ENCODE measurements at places on chromosomes 11 and 22. TPM values are rescaled to one million over a fixed set of nuclear protein-coding genes. Genes with fewer than 3 reads are reported as not detected.

Gene SAA4
- total RNA-seq: 0.43 TPM

Gene PIH1D2
- total RNA-seq: 3.3 TPM

Gene ZC3H12C
- total RNA-seq: 5.2 TPM

Gene CDC42BPG
- total RNA-seq: 4.1 TPM

Gene CBX6
- 20.9 TPM for total RNA-seq

Gene SIK3
- total RNA-seq: 4.1 TPM

Gene SEPTIN3
- 7.7 TPM for total RNA-seq

Gene PAMR1
- 0.43 TPM for total RNA-seq

Gene CARNS1
- 0.05 TPM for total RNA-seq

Gene FREY1
- 0.24 TPM for total RNA-seq

Gene TMEM135
- 18.7 TPM for total RNA-seq

Gene SAA1
- total RNA-seq: 60.9 TPM

Gene FJX1
- total RNA-seq: 38.3 TPM

Gene HYOU1
- total RNA-seq: 112 TPM

Gene FGF4
- total RNA-seq: not detected

Gene CHADL
- not detected for total RNA-seq

Gene SCN2B
- total RNA-seq: not detected

Gene KRTAP5-11
- total RNA-seq: not detected

Measured in A172 (cell line).